ENCODE measurements at places on chromosomes 7 and 10. TPM values are rescaled to one million over a fixed set of nuclear protein-coding genes. Genes with fewer than 3 reads are reported as not detected.

Gene TMEM270
- not detected for total RNA-seq

Gene TDRD1
- total RNA-seq: 1.9 TPM

Gene STAG3
- 0.42 TPM for total RNA-seq

Gene CCL24
- total RNA-seq: not detected

DNA sequence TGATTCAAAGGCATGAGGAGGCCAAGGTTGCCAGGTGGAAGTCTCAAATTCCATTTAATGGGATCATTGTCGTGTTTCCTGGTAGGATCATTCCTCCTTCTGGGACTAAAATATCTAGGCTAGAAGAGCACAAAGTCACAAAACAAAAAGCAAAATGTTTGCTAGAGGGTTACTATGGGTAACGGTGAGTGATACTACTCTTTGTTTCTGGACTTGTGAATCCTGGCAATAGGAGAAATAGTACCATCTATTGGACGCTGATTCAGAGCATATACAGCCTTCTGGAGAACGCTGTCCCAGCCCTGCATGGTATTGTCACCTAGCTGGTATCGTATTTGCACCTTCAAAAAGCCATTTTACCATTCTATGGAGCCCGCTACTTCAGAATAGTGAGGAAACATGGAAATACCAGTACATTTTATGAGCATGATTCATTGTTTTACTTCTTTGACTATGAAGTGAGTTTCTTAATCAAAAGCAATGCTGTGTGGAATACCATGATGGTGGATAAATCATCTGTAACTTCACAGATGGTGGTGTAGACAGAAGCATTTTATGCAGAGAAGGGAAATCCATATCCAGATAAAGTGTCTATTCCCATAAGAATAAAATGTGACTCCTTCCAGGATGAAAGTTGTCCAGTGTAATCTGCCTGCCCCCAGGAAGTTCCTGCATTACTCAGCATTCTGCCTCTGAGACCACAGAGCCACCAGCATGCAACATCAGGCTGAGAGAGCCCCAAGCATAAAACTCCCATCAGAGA is 361.0 kb downstream of the ETV1 start:
- no peak overlapping the region for H3K27ac ChIP-seq
- DNase-seq: no peak
- no peaks in the 10 kb centered on the region for H3K36me3 ChIP-seq
- no peaks in the 10 kb centered on the region for H3K4me1 ChIP-seq

Gene CREB3L2
- 19.6 TPM for total RNA-seq

GRCh38 chr10:105658696-105659095 is 1017.6 kb downstream of the SORCS3 start:
- no peak overlapping the region for H3K27ac ChIP-seq
- H3K36me3 ChIP-seq: no peaks in the 10 kb centered on the region
- H3K4me1 ChIP-seq: no peaks in the 10 kb centered on the region
- H3K4me3 ChIP-seq: no peak overlapping the region

DNA sequence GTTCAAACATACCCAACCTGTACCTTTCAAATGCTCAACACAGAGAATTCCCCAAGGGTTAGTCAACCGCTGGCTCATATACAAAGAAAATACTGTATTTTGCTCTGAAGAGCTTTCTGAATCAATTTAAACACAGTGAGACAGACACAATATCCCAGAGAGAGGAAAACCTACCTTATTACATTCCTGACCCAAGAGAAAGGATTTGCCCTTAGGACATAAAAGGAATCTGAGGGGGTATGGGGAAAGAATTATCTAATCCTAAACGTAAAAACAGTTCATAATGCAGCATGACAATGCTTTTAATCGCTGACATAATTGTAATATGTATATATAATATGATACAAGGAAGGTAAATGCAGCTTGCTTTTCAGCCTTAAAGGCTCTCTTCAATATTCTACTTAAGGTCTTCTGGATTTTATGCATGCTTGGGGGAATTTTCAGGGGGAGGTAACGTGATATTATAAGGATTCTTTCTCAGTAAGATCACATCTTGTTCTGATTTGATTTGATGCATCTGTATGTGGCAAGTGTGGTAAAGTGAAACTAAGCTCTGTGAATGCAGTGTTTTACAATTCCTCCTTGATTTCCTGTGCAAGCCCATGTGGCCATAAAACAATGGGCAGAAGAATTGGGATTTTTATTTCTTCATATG is 240.5 kb downstream of the GLI3 start:
- H3K36me3 ChIP-seq: no peaks in the 10 kb centered on the region
- H3K4me1 ChIP-seq: peaks cover 12% of the 10 kb centered on the region
- H3K27me3 ChIP-seq: no peaks in the 10 kb centered on the region
- no peak for DNase-seq
- no peak overlapping the region for H3K4me3 ChIP-seq
- H3K27ac ChIP-seq: no peak overlapping the region

Gene AGR3
- not detected for total RNA-seq

DNA sequence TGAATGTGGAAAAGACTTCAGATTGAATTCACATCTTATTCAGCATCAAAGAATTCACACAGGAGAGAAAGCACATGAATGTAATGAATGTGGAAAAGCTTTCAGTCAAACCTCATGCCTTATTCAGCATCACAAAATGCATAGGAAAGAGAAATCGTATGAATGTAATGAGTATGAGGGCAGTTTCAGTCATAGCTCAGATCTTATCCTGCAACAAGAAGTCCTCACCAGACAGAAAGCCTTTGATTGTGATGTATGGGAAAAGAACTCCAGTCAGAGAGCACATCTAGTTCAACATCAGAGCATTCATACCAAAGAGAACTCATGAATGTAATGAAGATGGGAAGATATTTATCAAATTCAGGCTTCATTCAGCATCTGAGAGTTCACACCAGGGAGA is 14.8 kb downstream of the ZNF655 start:
- no peak overlapping the region for H3K4me3 ChIP-seq
- H3K27ac ChIP-seq: no peak overlapping the region
- H3K4me1 ChIP-seq: no peaks in the 10 kb centered on the region
- no peaks in the 10 kb centered on the region for H3K36me3 ChIP-seq
- no peaks in the 10 kb centered on the region for H3K27me3 ChIP-seq
- DNase-seq: no peak

GRCh38 chr10:85643171-85643844 is 723.3 kb downstream of the GRID1 start:
- no peak overlapping the region for H3K27ac ChIP-seq
- no peak for DNase-seq
- H3K27me3 ChIP-seq: no peaks in the 10 kb centered on the region
